ENCODE measurements at places on chromosomes 6 and 20.

- no peak for ATAC-seq
Observed at GRCh38 chr20:19566226-19566945, 191.7 kb upstream of the RIN2 start.

- no peak for ATAC-seq
Observed at GRCh38 chr6:68778356-68779020, 143.4 kb downstream of the ADGRB3 start.

GRCh38 chr20:58817748-58818147, 33.0 kb downstream of the GNAS-AS1 start:
- no peak for ATAC-seq

DNA sequence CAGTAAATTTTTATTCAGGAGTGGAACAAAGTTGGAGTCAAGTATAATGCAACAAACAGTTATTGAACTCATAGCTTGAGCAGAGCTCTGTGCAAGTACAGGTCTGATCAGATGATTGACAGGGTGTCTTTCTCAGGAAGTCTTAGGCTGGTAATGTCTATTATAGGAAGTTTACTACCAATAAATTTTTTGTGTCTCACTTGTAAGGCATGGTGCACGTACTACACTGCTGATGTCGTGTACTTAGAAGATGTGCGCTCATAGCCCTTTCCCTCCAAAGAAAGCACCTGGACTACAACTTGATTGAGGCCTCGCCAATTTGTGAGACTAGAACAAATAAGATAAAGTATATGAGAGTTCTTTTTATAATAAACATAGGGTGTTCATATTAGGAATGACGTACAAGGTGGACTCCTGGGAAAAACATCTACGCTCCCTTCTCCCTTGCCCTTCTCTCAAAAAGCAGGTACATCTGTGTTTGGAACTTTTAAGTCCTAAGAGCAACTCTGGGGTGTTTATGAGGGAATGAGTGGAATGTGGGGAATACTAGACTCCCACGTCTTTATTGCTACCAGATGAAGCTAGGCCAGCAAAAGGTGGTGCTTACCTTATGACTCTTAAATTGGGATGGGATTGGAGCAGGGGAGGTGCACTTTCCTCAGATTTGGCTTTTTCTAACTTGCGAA, 1.5 kb downstream of the NDUFAF5 start:
- no peak for ATAC-seq

DNA sequence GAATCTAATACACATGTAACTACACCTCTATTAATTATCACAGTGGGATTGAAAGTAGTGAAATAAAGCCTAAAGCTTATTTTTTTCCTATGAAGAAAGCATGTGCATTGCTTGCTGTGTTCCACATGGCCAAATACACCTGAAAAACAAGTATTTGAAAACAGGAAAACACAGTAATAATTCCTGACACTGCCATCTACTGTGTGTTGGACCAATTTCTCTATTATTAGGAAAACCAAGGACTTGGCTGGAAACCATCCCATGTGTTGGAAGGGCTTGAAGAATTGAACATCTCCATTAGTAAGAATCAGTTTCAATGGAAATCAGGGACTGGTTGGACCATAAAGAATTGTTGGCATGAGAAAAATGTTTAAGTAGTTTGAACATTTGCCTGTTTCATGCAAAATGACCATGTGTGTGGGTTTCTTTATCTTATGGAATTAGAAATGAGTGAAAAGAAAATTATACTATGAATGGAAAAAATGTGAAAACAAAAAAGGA, 124.1 kb downstream of the PHF3 start:
- no peak for ATAC-seq

DNA sequence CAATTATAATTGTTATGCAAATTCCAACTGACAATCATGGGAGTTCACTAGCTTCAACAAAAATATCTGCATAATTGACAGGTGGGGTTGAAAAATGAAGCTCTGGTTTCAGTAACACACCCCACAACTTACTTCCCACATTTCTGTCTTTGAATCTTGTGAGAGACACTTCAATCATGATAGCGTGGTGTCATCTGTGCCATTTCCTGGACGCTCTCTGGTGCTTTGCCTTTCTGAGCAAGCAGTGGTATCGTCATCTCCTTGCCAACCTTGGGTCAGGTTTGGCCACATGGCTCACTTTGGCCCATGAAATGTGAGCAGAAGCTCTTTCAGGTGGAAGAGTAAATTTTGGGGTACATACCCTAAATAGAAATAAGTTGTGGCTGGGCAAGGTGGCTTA, 10.2 kb downstream of the BMP7 start:
- no peak for ATAC-seq

GRCh38 chr6:158391276-158391675, 79.0 kb downstream of the TULP4 start:
- no peak for ATAC-seq

DNA sequence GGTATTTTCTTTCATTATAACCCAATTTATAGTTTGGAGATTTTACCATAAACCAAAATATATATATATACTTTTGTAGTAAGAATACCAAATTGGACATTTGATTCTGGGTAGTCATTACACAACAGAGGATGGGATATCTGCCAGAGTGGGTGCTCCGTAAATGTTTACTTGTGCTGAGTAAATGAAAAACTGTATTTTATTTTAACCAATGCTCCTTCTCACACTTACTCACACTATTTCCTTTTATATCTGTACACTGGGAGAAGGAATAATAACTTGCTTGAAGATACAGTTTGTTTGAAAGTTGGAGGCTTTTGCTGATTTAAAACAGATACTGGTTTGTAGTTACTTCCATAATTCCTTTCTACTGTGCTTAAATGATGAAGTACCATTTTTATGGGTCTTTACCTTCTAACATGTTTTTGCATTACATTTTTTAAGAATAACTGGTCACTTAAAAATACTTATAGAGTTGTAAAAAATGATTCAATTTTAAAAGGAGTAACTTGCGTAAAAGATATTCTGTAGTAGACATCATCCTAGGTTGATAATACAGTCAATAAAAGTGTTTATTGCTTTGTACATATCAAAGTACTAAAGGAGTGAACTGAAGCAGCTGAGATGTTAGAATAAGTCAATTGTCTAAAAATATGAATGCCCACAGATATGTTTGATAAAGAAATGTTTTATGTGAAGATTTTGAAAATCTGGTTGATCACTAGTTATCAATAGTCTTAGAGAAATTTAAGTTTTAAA, 411.7 kb downstream of the UTRN start:
- no peak for ATAC-seq

All from activated CD4-positive, CD25-positive, alpha-beta regulatory T cell treated with anti-CD3 and anti-CD28 coated beads, Interleukin-2, amount 50 U/mL, for 24 hours (primary cell).